Muscle of arm (tissue), 14 donors: ENCODE measurements at places on chromosomes 3 and 15.

GRCh38 chr3:167740961-167741587, 5.6 kb downstream of the SERPINI1 start:
- no peak for DNase-seq

- DNase-seq = no peak
Measured at GRCh38 chr3:182715006-182715405, 78.3 kb upstream of the ATP11B start.

DNA sequence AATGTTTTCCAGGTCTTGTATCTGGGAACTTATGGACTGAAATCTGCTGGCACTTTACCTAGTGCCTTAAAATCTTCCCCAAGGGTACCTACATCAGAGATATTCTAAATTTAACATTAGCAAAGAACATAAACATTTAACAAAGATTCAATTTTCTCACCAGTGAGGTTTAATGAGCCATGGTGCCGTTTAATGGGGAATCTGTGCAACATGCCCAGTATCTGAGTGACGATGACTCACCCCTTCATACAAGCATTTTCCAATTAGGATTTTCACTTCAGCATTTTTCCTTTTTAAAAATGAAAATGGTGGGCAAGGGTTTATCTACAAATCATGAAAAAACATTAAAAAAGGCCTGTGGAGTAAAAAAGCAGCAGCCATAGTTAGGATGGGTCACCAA, 189.4 kb downstream of the SLC9A9 start:
- DNase-seq = no peak

GRCh38 chr3:65889707-65890099, 149.0 kb downstream of the MAGI1 start:
- no peak for DNase-seq

- no peak for DNase-seq
Measured at GRCh38 chr15:24269166-24269571, 406.4 kb upstream of the NPAP1 start.

GRCh38 chr3:135514060-135514448, 451.5 kb upstream of the PPP2R3A start:
- no peak for DNase-seq

- no peak for DNase-seq
Measured at GRCh38 chr3:120021523-120021922, 72.7 kb downstream of the GSK3B start.

DNA sequence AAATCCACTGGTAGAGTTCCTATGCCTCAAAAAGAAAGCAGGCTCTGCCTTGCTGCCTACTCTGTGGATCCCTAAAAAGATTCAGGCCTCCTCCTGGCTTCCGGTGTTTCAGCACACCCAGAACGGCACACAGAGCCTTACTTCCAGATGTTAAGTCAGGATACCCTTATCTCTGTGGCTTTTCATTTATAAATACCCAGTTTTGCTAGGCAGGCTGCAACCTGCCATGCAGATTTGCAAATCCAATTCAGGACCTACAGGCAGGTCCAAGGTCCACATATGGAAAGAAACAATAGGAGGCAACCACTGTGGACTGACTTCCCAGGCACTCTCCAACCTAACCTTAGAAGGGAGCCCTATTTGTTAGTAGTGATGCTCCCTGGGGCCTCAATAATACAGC, 30.7 kb downstream of the EFL1 start:
- no peak for DNase-seq

DNA sequence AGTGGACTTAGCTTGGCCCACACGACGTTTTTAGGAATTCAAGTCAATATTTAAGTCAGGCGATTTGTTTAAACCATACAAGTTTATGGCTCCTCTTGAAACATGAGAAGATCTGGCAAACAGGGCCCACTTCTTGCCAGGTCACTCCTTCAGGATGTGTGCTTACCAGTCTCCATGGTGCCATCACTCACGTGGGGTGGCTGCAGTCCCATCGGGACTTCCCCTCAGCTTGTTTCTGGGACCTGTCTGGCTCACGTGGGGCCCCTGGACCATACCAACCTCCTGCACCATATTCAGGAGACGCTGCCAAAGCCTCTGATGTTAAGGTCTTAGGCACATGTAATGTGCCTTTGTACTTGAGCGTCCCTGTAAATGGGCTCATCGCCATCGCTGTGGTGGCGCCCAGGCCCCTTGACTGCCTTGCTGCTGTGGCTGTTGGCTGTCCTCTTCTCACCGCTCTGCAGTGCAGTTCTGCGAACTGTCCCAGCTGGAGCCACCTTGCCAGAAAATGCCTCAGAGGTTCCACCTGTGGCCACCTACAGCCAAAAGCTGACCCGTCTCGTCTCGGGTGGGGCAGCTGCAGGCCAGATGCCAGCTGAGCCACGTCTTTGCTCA, 8.9 kb downstream of the MCM2 start:
- no peak for DNase-seq

DNA sequence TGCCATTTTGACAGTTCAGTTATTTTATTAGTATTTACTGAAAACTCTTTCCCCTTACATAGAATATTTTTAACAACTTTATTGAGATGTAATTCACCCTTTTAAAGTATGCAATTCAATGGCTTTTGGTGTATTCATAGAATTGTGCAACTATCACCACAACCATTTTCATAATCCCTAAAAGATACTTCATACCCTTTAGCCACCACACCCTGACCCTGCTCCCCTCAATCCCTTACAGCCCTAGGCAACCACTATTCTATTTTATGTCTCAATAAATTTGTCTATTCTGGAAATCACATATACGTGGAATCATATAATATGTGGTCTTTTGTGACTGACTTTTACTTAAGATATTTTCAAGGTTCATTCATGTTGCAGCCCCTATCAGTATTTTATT, 29.7 kb downstream of the TEX9 start:
- DNase-seq = no peak

GRCh38 chr3:133991637-133992036, 38.1 kb downstream of the SLCO2A1 start:
- no peak for DNase-seq

DNA sequence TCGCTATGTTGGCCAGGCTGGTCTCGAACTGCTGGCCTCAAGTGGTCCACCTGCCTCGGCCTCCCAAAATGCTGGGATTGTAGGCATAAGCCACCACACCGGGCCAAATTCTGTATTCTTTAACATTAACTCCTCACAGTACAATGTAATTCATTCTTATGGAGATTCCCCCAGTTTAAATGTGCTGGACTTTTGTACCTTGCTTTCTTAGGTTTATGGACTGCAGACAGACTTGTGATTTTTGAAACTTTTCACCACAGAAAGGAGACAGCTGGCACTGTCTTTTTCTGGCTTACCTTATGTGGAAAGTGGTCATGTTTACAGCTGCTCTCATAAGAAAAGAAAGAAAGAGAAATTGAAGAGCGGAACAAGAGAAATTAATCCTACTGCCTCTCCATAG, 103.8 kb downstream of the IQCH start:
- DNase-seq = no peak

DNA sequence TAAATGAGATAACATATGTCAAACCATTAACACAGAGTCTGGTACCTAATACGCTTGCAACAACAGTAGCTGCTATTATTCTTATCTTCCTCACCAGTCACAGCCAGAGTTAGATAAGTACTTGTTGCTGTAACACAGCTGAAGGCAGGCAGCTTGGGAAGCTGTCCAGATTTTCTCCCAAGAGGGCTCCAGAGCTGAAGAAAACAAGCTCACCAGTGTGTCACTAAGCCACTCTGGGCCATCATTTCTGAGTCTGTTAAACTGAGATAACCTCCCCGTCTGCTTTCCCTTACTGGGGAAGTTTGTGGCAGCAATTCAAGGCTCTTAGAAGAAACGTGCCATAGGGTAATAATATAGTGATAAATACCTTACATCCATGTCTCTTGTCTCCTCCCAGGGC, 226.3 kb downstream of the TAFA4 start:
- DNase-seq = peak; percentile 68

- DNase-seq = no peak
Measured at GRCh38 chr15:66019826-66020398, 150.6 kb downstream of the RAB11A start.

GRCh38 chr15:62757535-62757934, 285.0 kb upstream of the TPM1 start:
- DNase-seq = no peak

DNA sequence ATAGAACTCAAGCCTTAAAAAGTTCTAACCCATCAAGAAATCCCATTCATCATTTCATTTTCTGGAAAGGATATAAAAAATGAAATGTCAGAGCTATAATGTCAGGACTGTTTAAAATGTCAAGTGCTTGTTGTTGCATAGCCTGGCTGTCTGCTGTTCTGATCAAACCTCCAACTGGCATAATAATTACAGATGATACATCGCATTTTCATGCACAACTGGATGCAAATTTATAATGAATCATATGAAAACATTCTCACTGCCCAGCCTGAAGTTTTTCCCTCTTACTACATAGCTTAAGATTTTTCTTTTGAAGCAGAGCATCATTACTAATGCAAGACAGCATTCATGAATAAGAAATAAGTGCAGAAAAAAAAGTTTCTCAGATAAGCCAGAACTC, 46.5 kb downstream of the GUCA1C start:
- DNase-seq = no peak

DNA sequence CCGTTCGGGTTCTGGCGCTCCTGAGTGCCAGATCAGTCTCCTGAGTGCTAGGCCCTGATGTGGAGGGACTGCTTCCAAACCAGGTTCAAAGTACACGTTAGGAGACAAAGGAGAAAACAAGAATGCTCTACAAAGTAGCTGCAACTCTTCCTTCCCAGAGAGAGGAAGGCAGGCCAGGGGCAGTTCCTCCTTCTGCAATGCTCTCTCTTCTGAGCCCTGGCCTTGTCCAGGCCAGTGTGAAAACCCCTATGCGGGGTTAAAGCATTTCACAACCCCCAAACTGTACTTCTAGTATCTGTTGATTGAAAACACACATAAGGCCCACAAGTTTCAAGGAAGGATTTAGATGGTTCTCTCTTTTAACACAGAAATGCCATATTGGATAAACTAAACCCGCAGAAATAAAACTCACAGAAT, 9.7 kb upstream of the CALML4 start:
- no peak for DNase-seq

GRCh38 chr3:28013864-28014473, 227.4 kb upstream of the CMC1 start:
- DNase-seq = no peak

GRCh38 chr3:136954251-136954650, 3.5 kb upstream of the IL20RB start:
- no peak for DNase-seq

GRCh38 chr3:40306336-40306735, 3.2 kb upstream of the EIF1B start:
- no peak for DNase-seq

GRCh38 chr3:192848371-192849233, 69.1 kb downstream of the MB21D2 start:
- DNase-seq = no peak

DNA sequence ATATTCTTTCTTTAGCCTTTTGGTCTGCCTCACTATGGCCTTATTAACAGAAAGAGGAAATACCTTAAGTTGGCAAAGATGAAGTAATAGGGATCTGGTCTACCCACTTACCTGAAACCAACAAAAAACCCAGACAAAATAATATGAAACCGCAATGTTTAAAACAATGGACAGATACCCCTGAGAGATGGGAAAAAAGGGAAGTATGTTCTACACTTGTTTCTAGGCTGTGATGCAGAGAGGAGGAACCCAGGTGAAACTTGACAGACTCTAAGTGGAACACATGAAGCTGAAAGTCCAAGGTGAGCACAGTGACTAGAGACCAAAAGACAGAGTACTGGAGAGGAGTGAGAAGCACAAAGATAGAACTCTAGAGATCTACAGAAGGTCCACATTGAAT, 78.4 kb downstream of the NR2E3 start:
- DNase-seq = no peak

GRCh38 chr3:99640214-99640851, 1.9 kb downstream of the COL8A1 start:
- no peak for DNase-seq

GRCh38 chr3:180420804-180421203, 181.2 kb upstream of the TTC14 start:
- no peak for DNase-seq

DNA sequence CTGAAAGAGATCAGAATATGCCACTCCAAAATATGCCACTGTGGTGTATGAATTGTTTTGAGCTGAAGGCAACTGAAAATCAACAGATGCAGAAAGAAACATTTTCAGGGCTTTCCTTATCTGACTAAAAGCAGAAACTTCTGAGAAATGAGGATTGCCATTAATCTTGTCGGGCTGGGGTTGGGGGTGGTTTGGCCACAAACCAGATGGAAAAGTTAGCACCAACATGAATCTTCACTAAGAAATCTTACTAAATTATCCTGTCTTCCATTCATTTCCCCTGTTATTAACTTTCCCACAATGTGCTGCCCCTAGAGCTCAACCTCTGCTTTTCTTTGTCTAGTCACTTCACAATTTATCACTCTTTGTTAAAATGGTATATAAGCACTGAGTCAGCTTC, 229.9 kb upstream of the GADL1 start:
- no peak for DNase-seq

GRCh38 chr3:114790752-114791151, 356.3 kb downstream of the ZBTB20 start:
- no peak for DNase-seq

- DNase-seq = no peak
Measured at GRCh38 chr3:147619921-147620560, 210.9 kb downstream of the ZIC1 start.

GRCh38 chr3:126208182-126208581, 27.8 kb upstream of the ALDH1L1 start:
- no peak for DNase-seq

DNA sequence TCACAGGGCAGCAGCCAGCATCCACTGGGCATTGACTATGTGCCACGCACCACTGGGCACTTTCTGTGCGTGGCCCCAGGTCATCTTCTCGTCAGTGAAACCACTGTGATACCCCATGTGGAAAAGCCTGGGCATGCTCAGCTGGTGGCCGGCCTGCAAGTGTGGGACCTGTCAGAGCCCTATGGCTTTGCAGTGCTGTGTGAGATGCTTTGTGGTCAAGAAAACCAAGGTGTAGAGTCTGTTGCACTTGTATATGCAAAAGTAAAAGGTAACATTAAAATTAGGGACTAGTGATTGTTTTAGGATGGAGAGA, 69.5 kb downstream of the PGPEP1L start:
- DNase-seq = no peak

GRCh38 chr3:124883766-124884473, 3.2 kb downstream of the ITGB5 start:
- DNase-seq = no peak

DNA sequence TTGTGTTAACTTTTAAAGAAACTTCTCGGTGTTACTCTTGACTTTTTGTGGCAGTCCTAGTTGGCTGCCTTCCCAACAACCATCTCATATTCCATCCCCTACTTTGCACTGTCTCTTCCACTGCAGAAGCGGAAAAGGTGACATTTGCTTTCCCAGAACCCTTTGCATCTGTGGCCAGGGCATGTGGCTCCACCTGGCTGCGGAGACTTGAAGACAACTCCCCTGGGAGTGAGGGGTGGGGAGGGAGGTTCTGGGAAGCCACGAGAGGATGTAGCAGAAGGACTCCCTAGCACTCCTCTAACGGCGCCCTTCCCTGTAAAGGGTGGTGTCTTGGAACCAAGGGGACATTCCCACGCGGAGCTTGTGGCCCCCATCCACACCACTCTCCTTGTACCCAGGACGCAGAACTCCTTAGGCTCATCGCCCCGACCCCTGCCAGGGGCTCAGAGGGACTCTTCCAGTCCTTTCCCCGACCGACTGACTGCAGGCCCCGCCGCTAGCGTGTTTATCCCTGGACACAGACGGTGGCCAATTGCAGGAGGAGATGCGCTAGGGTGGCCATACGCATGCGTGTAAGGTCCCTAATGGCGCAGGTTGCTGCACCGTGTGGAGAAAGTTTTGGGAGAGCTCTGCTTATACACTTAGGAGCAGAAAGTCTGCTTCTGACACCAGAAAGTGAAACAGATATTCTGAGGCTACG, 33.2 kb upstream of the SECISBP2L start:
- no peak for DNase-seq
